ENCODE measurements at places on chromosomes 3 and 15.

DNA sequence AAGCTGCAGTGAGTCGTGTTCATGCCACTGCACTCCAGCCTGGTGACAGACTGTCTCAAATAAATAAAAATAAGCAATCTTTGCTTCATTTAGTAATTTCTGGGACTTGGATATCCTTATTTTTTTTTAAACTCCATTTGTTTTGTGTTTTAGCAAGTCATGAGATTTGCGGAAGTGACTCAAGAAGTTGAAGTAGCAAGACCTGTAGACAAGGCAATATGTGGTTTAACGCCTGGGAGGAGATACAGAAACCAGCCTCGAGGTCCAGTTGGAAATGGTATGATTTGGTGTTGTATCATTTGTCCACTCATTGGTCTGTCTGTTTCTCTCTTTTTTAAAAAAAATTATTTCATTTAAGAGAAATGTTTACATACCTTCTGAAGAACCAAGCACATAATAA is 16.6 kb upstream of the RPLP1 start:
- no peak for DNase-seq

GRCh38 chr3:57752307-57752706 is 3.8 kb upstream of the SLMAP start:
- DNase-seq = no peak

- peak; percentile 81 for DNase-seq
Measured at GRCh38 chr3:47009225-47010110, 30.0 kb downstream of the NBEAL2 start.

DNA sequence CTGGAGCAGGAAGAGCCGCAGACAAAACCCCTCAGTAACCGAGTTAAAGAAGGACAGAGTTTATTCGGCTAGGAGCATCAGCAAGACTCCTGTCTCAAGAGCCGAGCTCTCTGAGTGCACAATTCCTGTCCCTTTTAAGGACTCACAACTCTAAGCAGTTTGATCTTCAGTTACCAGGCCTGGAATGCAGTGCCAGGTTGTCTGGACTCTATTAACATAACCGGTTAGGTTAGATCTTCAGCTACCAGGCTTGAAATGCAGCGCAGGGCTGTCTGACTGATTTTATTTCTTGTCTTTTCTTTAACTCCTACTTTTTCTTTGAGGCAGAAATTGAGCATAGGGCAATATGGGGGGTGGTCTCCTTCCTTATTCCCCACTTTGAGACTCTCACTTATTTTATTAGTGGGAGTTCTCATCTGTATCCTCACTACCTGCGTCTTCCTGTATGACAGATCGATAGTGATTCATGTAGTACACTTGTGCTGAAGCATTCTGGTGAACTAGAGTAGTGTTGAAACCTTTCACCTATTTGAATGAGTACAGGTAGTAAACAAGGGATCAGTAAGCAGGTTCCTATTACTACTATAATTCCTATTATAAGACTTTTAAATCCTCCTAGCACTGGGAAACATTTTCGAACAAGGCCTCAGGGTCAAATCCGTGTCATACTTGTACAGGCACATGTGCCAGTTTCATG is 325.0 kb downstream of the CGGBP1 start:
- no peak for DNase-seq

GRCh38 chr3:31416980-31417379 is 115.7 kb upstream of the STT3B start:
- DNase-seq = no peak

DNA sequence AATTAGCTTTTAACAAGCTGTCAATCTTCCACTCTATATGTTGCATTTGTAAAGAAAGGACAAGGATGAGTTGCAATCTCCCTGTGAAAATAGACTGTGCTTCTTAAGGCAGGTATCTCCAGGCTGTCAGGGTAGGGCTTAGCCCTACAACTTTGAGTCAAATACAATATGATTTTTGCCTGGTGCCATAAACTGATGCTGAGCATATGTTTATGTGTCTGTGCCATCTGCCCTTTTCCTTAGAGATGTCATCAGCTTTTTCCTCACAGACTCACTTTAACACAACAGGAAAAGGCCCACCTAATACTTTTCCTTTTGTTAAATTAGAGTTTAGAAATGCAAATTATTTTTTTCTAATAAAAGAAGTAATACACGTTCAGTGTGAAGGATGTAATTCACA is 548.3 kb downstream of the NLGN1 start:
- no peak for DNase-seq
